ENCODE measurements at places on chromosomes 4 and X.
A peak's percentile ranks its signal among the peaks of the same experiment; 100 is the strongest.

DNA sequence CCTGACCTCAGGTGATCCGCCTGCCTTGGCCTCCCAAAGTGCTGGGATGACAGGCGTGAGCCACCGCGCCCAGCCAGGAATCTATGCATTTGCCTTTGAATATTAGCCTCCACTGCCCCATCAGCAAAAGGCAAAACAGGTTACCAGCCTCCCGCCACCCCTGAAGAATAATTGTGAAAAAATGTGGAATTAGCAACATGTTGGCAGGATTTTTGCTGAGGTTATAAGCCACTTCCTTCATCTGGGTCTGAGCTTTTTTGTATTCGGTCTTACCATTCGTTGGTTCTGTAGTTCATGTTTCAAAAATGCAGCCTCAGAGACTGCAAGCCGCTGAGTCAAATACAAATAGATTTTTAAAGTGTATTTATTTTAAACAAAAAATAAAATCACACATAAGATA lies 44.2 kb upstream of the SHOX start:
- DNase-seq, result no peak

- DNase-seq, result no peak
These were observed 5.5 kb downstream of the SAT1 start for GRCh38 chrX:23788521-23788920.

- DNase-seq, result peak; percentile 25
These were observed 823.8 kb downstream of the CCSER1 start for GRCh38 chr4:90951037-90951436.

GRCh38 chr4:53453385-53453784 lies 75.9 kb downstream of the FIP1L1 start:
- no peak for DNase-seq

DNA sequence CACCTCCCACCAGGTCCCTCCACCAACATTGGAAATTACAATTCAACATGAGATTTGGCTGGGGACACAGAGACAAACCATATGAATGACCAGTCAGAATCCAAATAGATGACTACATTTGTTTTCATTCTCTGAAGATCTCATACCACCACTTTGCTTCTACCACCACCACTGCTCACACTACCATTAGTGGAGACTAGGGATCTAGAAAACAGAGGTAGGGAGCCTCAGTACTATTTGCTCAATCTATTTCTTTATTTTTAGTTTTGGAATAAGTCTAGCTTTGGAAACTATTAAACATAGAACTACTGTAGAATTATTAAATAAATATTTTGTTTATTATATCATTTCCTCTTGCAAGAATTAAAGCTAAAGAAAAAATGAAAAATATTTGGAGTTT lies 727.9 kb downstream of the CCSER1 start:
- DNase-seq, result peak; percentile 5

DNA sequence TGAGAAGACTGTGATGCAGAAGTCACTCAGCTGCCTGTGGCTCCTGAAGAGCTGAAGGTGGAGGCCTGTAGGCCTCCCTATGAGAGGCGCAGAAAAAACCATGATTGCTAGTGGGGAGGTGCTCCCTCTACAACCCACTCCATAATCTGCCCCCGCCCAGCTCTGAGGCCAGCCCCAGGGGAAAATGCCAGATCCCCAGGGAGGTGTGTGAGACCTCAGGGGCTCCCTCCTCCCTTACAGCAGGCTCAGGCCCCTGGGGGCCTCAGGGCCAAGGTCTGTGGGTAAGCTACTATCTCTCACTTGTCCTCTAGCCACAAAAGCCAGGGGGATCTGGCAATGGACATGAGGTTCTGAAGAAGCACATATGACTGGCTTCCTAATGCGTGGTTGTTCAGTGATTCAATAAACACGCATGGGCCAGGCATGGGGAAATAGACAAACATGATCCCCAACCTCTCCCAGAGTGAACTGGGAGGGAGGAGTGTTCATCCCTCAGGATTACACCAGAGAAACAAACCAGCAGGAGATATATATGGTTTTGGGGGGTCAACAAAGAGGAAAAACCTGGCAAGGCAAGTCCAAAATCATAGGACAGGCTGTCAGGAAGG lies 51.0 kb upstream of the MTM1 start:
- peak; percentile 20 for DNase-seq

- DNase-seq, result no peak
These were observed 209.4 kb upstream of the ATP6AP2 start for GRCh38 chrX:40371376-40371775.

- no peak for DNase-seq
These were observed 189.3 kb upstream of the GALNT7 start for GRCh38 chr4:172979332-172979731.

DNA sequence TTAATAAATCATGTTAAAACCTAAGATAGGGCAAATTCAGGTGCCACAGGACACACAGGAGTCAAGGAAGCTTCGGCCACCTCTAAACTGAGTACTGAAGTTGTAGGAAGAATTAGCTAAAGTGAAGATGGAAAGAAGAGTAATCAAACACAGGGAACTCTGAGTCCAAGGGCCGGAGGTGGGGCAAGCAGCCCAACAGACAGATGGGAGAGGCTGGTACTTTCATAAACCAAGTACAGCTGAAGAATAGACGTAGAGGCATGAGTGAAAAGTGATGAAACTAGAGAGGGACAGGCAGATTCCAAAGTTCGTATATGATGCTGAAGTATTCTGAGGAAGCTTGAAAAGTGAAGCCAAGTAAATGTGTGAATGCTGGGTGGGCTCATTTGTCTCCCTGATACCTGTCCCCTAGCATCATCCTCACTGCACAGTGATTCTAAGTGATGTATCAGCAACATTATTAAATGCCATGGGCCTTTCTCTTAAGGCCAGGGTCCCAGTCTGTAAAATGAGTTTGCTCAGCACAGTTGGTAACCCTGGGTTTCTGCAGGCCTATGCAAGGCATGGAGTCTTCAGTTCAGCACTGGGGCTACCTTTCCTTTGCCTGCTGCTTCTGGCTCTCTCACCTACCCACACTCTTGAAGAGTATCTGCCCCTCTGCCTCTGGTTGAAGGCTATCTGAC lies 203.3 kb downstream of the NR3C2 start:
- DNase-seq, result no peak

- DNase-seq, result no peak
These were observed 317.3 kb downstream of the LDB2 start for GRCh38 chr4:16581117-16581516.

- DNase-seq, result peak; percentile 1
These were observed 442.7 kb downstream of the RPA4 start for GRCh38 chrX:97326456-97326855.

- DNase-seq, result no peak
These were observed 104.9 kb downstream of the ARHGAP10 start for GRCh38 chr4:147836807-147837206.

GRCh38 chr4:18568600-18568999 lies 547.0 kb upstream of the LCORL start:
- no peak for DNase-seq

DNA sequence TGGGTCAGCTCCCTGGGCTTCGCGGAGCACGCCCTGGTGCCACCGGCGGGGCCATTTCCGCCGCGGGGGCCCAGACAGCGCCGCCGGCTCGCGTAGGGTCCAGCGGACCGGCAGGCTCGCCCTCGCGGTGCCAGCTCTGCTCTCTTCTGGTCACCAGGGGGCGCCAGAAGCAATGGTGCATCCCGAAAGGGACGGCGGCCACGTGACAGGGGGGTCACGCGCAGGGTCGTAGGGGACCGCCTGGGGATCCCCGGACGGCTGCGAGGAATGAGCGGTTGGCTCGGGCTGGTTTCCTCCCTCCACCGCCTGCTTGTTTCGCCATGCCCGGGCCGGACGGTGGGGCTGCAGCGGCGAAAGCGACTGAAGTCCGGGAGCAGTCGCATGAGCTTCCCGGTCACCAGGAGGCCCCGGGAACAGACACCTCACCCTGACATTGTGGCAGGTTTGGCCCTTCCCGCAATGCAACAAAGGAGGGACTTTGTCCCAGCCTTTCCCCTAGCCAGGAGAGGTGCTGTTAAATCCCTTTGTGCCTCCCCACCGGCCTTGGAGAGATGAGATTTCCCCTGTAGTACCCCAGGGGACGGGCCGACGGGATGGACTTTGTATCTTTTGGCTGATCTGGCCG lies 15.8 kb downstream of the ZCCHC12 start:
- DNase-seq, result peak; percentile 30

- DNase-seq, result no peak
These were observed 9.3 kb upstream of the SAT1 start for GRCh38 chrX:23773601-23774175.

DNA sequence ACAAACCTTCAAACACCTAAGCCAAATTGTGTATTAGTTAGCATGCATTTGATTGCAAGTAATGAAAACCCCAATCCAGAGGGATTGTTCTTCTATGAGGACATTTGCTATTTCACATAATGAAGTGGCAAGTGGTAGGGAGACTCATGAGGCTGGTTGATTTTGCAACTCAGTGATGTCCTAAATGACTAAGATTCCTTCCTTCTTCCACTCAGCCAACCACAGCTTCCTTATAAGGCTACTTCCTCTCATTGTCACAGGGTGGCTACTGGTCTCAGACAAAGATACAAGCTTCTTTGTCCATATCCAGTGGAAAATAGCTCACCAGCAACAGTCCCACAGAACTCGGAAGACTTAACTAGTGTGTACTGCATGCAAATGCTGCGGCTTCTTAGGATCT lies 5.3 kb upstream of the OTC start:
- peak; percentile 69 for DNase-seq

GRCh38 chr4:113162089-113162488 lies 112.6 kb downstream of the ANK2 start:
- DNase-seq, result no peak

- no peak for DNase-seq
These were observed 706 bp downstream of the CHIC1 start for GRCh38 chrX:73563738-73564068.

DNA sequence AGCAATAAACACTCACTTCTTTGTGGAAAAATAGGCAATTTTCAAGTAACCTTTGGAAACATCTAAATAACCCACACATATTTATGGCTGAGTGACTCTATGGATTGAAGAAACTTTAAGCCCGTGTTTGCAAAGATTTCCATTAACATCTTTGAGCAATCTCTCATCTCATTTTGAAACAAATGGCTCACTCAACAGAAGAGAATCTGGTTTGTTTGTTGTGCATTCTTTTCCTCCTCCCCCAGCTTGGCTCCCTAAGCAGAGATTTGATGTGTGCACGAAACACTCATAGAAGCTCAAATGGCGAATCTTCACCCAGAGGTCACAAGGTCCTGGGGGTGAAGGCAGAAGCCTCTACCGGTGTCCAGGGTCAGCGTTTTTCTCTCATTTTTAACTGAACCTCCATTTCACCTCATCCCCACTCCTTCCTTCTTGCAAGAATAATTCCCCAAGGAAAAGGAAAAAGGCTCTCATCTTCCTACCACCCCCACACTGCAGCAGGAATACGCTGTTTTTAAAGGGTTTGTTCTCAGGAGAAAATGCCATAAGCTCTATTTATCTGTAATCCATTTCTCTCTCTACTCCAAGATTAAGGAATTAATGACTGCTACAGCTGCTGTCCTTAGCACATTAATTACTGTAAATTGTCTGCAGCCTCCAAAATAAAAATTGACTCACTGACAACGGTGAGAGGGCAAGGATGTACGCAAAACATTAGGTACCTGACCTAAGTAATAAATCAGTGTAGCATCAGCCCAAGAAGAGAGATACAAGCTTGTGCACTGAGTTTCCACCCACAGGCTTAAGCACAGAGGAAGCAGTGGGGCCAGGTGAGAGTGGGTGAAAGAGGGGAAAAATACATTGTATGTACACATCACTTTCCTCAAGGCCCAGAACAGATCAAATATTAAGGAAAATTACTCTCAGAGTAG lies 307.6 kb upstream of the NOCT start:
- DNase-seq, result no peak

DNA sequence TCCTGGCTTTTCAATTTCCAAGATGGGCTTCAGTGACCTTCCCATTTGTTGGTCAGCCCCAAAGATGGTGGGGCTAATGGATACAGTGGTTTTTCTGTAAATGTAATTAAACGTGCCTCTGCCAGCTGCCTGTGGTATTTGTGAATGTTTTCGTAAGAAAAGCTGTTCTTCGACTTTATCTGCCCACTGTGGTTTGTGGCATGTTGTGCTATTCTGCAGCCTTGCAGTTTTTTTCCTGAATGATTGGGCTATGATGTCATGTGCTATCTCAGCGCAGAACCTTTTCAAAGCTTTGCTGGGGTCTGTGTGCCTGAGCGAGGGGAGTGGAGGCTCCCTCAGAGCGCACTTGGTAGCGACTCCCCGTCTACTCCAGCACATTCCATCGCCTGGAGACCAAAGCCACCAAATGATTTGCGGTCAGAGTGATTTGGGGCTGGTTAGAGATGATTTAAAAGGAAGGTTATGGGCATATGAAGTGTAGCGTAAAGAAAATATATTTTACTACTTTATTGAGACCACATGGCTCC lies 137.5 kb downstream of the PALLD start:
- peak; percentile 100 for DNase-seq

- DNase-seq, result no peak
These were observed 2.2 kb upstream of the SYN1 start for GRCh38 chrX:47621851-47622250.

GRCh38 chrX:68403038-68403437 lies 30.3 kb downstream of the OPHN1 start:
- no peak for DNase-seq

- DNase-seq, result no peak
These were observed 22.7 kb upstream of the SRD5A3 start for GRCh38 chr4:55323375-55323774.

- peak; percentile 31 for DNase-seq
These were observed 9.9 kb downstream of the TNIP2 start for GRCh38 chr4:2745981-2746806.

GRCh38 chrX:124216396-124217115 lies 115.9 kb upstream of the TEX13D start:
- DNase-seq, result no peak

- DNase-seq, result no peak
These were observed 248.1 kb downstream of the USP46 start for GRCh38 chr4:52410971-52411370.

DNA sequence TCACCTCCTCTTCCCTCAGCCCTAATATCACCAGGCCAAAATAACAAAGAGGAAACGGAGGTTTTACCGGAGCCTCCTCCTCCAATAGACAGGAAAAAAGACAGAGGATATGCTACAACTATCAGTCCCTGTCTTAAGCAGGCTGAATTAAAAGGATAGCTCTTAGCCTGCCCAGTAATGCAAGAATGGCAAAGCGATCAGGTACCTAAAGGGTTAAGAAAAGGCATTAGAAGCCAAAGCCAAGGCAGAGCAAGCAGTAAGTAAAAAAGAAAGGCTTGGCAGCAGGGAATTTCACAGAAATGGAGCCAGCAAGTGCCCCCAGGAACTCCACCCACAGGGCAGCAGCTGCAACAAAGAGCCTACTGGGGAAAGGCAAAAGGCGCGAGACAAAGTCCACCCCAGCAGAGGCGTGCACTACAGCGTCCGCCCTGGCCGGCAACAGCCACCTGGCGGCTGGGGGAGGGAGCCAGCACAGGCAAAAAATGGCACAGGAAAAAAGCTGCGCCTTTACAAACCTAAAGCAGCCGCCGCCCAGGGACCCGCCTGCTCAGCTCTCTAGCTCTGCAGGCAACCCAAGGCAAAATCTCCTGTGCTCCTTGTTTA lies 220.6 kb upstream of the ZC4H2 start:
- no peak for DNase-seq

- no peak for DNase-seq
These were observed 144.3 kb downstream of the NWD2 start for GRCh38 chr4:37388681-37389365.

- peak; percentile 56 for DNase-seq
These were observed 41.0 kb upstream of the UCP1 start for GRCh38 chr4:140609548-140610425.
